ENCODE measurements at places on chromosomes 5 and 9.

DNA sequence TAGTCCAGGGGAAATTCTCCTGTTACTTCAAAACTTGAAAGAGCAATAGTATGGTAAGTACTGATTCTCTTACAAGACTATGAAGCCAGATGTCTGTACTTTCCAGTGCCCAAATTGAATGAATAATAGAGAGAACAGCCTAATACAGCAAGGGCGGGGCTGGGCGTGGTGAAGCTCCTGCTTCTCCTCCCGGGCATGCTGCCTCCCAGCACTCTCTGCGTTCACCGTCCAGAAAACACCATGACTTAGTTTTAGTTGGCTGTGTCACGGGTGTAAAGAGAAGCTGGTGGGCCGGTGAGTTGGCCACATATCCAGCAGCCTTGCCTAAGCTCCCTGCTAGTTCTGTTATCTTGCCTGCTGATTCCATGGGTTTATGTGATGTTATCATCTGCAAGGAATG lies 40.7 kb upstream of the ADAMTS2 start:
- DNase-seq, result no peak

DNA sequence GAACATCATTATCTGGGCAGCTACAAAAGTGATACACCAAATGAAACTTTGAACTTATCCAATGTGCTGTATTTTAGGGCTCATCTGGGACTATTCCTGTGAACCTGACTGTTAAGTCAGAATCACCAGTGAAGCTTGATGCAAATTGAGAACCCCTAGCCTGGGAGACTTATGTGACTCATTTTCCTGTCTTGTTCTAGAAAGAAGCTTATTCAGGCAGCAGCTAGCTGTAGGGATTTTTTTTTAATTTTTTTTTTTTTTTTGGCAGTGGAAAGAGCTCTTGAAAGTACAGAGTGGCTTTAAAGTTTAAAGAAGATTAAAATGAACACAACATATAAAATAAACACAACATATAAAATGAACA lies 81.1 kb upstream of the TNFAIP8 start:
- DNase-seq, result no peak

GRCh38 chr5:139577689-139578290 lies 16.7 kb downstream of the UBE2D2 start:
- no peak for DNase-seq

GRCh38 chr9:33147416-33148169 lies 19.5 kb downstream of the B4GALT1 start:
- DNase-seq, result no peak

GRCh38 chr9:36193023-36193422 lies 2.3 kb downstream of the CLTA start:
- DNase-seq, result no peak

GRCh38 chr5:6492934-6493333 lies 44.3 kb downstream of the UBE2QL1 start:
- DNase-seq, result no peak

DNA sequence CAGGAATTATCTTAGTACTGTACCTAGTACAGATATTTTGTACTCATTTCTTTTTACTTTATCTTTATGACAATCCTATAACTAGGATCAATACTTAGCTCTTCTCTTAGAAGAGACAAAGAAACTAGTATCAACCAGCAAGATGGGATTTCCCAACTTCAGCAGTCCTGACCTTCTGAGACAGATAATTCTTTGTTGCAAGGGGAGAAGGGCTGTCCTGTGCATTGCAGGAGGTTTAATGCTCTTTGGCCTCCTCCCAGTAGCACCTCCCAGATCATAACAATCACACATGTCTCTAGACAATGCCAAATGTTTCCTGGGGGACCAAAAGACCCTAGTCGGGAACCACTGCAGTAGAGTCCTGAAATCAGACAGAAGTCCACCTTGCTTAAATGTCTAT lies 424.3 kb upstream of the DMAC1 start:
- DNase-seq, result no peak

GRCh38 chr5:179729303-179729702 lies 3.3 kb upstream of the MAML1 start:
- no peak for DNase-seq

GRCh38 chr9:86843206-86843605 lies 104.1 kb downstream of the GAS1 start:
- no peak for DNase-seq

GRCh38 chr9:132800038-132800648 lies 77.9 kb downstream of the AK8 start:
- DNase-seq, result peak; percentile 77

- DNase-seq, result peak; percentile 83
Observed at GRCh38 chr9:126500600-126501382, 112.9 kb upstream of the LMX1B start.

DNA sequence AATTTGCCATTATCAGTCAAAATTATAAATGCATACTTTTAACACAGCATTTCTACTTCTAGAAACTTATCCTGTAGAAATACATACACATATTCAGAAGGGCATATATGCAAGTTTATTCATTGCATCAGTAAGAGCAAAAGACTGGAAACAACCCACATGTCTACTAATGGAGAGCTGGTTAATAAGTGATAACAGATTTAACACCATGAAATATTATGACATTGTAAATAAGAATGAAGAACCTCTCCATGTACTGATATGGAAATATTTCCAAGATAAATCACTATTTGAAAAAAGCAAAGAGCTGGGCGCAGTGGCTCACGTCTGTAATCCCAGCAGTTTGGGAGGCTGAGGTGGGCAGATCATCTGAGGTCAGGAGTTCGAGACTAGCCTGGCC lies 54.5 kb downstream of the ELOVL7 start:
- DNase-seq, result no peak

- DNase-seq, result no peak
Observed at GRCh38 chr9:107976767-107977166, 487.2 kb upstream of the KLF4 start.

GRCh38 chr9:112112941-112113681 lies 62.0 kb downstream of the SUSD1 start:
- DNase-seq, result peak; percentile 17

GRCh38 chr9:134475011-134475790 lies 148.9 kb downstream of the RXRA start:
- no peak for DNase-seq

DNA sequence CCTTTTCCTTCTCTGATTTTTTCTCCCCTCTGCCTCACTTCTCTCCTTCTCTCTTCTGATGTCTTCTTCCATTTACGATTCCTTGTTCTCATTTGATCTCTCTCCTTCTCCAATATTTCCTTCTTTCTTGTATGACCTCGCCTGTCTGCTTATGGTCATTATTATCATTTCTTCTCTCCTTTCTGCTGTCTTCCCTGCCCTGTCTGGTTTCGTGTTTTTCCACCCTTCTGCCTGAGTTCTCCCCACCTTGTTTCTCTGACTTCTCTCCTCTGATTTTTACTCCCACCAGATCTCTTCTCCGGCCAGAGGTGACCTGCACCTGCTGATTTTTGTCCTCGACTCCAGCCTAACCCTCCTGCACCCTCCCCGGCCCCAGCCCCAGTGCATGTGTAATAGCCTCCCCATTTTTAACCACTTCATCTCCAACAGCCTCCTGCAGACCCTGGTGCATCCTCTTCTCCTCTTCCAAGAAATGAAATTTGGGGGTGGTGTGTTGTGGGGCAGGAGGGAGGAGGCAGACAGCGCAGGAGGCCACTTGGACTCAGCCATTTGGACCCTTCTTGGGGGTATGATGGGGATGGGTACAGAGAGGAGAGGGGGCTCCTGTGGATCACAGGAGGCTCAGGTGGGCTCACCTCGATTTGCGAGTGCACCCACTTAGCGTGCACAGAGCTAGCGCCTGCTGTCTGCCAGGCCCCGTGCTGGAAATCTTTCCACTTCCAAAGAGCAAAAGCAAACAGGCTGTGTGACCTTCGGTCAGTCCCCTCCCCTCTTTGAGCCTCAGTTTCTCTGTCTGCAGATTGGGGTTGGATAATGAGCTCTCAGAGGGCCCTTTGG lies 32.5 kb downstream of the GSN start:
- DNase-seq, result no peak

GRCh38 chr5:164727012-164727411 lies 1221.6 kb downstream of the MAT2B start:
- no peak for DNase-seq

DNA sequence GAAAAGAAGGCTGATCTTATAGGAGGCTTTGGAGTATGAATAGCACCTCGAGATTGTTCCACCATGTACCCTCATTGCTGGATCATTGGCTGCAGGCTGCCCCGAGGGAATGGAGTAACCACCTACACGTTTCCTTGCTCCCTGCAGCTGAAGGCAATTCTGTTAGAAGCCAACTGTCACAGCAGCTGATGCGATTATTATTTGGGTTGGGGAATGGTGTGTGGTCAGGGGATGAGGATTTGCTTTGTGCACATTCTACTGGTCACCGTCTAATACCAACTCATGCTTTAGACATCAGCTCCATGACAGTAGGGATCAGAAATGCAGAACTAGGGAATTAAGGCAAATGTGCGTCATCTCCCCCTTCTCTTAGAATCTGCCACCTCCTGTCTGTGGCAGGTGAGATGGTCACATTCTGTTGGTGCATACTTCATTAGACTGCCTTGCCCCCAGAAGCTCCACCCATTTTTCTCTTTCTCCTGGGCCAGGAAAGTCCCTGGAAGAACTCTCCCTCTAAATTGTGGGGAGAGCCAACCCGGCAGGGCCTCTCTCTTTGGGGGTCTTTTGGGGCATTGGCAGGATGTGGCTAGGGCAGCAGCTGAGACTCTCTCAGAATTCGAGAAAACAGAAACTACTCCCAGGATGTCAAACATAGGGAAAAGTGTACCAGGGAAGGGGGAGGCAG lies 32.8 kb downstream of the NEUROG1 start:
- DNase-seq, result no peak
